Frontal cortex (tissue), 4 donors: ENCODE measurements at places on chromosomes 5 and 9. TPM values are rescaled to one million over a fixed set of nuclear protein-coding genes. Genes with fewer than 3 reads are reported as not detected.

- DNase-seq, result no peak
Measured at GRCh38 chr5:35194635-35195471, 35.4 kb downstream of the PRLR start.

GRCh38 chr9:16869131-16869881 lies 1.2 kb downstream of the BNC2 start:
- DNase-seq, result no peak

The FUT7 gene
- not detected for total RNA-seq

The COL15A1 gene
- 6.9 TPM for total RNA-seq

DNA sequence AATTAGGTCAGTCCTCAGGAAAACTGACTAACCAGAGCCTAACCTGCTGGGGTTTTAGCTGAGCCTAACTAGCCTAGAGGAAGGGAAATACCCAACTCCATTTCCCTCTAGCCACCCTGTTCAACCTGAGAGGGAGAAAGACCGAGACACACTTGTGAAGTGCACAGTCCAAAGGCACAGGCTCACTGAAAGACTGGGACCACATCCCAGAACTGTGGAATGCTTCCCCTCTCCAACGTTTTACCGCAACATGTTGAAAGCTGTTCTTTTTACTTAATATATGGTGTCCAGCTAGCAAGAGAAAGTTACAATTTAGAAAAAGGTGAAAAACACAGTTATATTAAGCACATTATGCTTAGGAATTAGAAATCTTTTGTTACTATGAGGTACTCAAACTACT lies 76.8 kb upstream of the SIMC1 start:
- DNase-seq, result no peak

GRCh38 chr5:84274585-84275468 lies 109.9 kb downstream of the EDIL3 start:
- no peak for DNase-seq

DNA sequence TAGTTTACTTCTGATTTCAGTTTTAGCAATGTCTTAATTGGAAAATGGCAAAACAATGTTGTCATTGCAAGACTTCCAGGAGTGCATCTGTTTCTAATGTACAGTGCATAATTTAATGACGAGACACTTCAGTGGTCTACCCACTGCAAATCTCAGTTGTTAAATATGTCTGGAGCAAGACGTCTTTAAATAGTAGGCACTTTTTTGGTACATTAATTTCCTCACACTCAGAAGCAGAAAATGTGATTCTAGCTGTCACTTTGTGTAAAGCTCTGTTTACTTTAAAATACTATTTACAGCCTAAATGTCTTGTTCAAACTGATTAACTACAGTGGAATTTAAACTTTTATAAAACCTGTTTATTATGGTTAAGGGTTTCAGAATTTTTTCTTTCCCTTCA lies 815.5 kb downstream of the TLE1 start:
- no peak for DNase-seq

DNA sequence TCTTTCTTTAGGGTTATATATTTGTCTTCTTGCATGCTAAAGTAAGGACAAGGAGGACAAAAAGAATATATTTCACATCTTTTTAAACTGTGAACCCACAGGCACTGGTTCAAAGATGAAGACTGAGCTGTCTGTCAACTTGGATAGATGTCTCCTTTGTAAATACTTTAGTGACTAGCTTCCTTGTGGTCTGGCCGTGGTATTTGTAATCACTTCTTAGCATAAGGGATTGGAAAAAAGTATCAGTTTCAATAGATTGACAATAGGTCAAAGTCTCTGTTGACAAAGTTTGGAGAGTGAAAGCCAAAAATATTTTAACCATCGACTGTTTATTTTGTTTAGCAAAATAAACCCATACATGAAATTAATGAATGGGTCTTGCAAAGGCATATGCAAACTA lies 91.4 kb downstream of the TMEM167A start:
- DNase-seq, result no peak

The NIM1K gene
- 8.2 TPM for total RNA-seq

- DNase-seq, result peak; percentile 48
Measured at GRCh38 chr5:115842089-115842935, 577 bp downstream of the AP3S1 start.

The GCNT4 gene
- total RNA-seq, result 2.4 TPM

- no peak for DNase-seq
Measured at GRCh38 chr5:11105696-11106095, 344.7 kb upstream of the DAP start.
